ENCODE measurements at places on chromosomes 12 and 14.

DNA sequence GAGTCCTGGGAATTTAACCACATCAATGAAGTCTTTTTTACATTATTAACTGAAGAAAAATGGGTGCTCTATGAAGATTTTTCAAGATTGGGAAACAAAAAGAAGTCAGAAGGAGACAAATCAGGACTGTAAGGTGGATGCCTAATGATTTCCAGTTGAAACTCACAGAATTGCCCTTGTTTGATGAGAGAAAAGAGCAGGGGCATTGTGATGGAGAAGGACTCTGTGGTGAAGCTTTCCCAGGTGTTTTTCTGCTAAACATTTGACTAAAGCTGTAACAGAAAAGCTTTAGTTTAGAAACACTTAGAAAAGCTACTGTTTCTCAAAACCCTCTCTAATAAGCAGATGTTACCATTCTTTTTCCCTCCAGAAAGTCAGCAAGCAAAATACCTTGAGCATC, 5.8 kb downstream of the IRAK4 start:
- DNase-seq, result no peak

- DNase-seq, result no peak
These were observed 389.9 kb downstream of the ADAMTS20 start for GRCh38 chr12:43162138-43162537.

DNA sequence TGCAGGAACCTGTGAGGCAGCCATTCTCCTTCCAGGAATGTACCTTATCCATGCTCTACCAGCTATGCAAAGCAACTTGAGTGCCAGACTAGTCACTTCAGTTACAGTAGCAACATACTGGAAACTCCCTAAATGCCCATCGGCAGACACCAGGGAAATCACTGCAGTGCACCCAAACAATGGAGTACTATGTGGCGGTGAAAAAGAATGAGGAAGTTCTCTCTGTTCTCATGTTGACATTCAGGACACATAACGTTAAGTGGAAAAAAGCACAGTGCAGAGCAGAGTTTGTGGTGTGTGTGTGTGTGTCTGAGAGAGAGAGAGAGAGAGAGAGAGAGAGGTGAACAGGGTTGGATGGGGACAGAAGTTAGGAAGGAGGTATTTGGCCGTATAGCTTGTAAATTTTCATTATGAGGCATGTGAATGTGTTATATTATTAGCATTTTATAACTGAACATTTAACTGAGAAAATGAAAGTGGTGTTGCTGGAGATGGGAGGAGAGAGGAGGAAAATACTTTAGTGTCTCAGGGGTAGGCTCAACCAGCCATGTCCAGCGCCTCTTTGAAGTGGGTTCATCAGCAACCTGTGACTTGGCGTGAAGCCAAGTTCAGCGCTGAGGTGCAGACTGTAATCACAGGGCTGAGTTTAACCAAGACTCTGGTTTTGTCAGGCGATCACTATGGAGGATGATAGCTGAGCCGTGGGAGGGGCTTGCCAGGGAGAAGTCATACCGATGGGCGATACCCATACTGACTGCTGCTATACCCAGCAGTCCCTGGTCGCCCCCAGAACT, 17.3 kb downstream of the TNFAIP2 start:
- DNase-seq, result no peak

GRCh38 chr12:113184098-113184899, 979 bp downstream of the DDX54 start:
- DNase-seq, result no peak

- peak; percentile 39 for DNase-seq
These were observed 1082.9 kb downstream of the BCL11B start for GRCh38 chr14:98189062-98189461.

- DNase-seq, result no peak
These were observed 126.6 kb downstream of the LLPH start for GRCh38 chr12:66003951-66004350.

DNA sequence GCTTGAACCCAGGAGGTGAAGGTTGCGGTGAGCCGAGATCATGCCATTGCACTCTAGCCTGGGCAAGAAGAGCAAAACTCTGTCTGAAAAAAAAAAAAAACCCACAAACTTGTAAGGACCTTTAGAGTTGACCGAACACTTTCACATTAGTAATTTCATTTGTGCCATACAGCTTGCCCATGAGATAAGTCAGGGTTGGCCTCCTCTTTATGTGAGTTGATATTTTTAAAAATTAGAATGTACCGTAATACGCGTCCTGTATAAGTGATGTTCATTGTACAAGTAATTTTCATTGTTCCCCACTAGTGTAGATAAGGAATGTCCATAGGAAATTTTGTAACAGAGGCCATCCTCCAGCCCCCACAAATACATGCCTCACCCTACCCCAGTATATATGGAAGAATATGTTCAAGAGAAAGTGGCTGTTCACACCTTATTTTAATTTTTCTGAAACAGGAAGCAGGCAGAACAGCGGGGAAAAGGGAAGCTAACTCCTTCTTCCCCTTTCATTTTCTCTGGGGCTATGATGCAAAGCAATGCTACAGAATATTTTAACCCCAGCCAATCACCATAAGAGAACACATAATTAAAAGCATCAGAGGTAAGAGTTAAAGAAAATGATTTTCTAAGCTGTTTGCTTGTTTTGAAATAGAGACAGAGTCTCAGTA, 31.9 kb upstream of the HIF1A start:
- DNase-seq, result no peak

DNA sequence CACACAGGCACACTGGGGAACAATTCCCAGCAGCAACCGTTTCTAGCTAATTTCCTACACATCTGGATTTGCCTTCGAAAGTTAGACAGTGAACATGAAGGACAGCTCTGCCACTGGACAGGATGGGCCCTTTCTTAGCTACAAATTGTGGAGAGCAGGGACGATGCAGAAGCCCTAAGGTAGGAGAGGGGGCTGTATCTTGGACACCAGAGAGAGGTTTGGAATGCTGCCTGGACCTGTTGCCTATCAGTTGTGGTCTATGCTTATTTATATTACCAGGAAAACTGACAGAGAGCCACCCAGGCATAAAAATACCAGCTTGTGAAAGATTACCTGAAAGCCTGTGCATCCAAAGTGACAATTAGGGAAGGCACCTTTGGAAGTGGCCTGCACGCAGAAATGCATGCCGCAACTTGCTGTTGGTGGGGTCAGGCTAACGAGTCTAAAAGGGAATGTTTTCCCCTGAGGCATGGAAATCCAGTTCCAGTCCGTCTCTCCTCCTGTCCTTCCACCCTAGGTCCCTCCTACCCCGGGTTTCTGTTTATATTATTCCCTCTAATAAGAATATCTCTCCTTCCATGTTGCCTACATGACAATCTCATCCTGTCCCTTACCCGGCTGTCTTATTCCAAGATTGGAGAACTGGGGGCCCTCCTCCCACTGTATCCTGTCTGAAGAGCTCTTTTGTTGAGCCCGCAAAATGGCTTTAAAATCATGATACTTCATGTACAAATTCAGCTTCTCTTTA, 60.2 kb downstream of the MDM2 start:
- DNase-seq, result no peak

Data from CD4-positive, alpha-beta memory T cell (primary cell).